ENCODE measurements at places on chromosomes 2 and 18.

- no peak for DNase-seq
Measured at GRCh38 chr2:190698895-190699294, 50.0 kb downstream of the NAB1 start.

GRCh38 chr2:3291750-3292149, 85.9 kb downstream of the EIPR1 start:
- no peak for DNase-seq

GRCh38 chr18:36128530-36128870, 640 bp downstream of the SLC39A6 start:
- no peak for DNase-seq

- DNase-seq, result no peak
Measured at GRCh38 chr18:24778810-24779418, 318.5 kb downstream of the HRH4 start.

DNA sequence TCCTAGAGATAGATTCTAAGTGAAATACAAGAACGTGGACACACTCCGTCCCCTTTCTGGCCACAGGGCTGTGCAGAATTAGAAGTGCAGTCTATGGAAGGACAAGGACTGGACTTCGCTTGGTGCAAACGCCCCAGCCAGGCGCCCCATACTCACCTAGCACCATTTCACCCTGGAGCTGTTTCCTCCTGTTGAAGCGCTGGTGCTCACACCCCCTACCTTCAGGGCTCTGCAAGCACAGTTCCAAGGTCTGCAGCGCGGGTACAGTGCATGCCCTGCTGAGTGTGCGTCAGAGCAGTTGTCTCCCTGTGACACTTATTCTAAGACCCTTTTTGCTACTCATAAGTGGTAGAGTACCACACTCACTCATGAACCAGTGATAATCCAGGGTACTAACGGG, 3.0 kb downstream of the HPCAL1 start:
- DNase-seq, result no peak

DNA sequence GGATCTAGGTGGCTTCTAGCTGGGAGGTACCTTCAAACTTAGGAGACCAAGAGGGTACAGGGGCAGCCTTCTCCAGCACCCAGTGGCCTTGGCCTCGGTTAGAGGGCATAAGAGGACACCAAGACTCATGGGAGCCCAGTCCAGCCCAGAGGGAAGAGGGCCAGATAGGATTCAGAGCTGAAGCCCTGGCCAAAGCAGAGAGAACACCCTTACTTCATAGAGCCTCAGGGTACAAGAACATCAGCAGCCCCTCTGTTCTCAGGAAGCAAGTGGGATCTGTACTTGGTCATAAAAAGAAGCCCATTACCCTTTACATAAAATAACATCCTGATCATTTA, 45.0 kb upstream of the ASPRV1 start:
- DNase-seq, result no peak

GRCh38 chr2:161969159-161969558, 104.9 kb downstream of the DPP4 start:
- no peak for DNase-seq

DNA sequence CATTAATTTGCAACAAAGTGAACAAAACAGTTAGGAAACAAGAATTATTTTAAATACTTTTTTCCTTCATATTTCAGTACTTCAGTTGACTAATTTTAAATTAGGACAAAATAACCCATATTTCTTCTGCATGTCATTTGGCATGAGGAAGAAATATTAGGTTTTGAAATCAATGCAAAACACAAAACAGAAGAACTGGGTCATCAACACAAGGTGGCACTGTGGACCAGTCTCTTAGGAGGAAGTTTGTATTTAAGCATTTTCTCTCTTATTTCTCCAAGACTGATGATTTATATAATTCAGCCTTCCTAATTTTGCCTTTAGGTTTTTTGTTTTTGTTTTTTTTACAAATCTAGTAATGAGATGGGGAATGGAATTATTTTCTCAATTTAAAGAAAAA, 352.8 kb upstream of the KCNH7 start:
- DNase-seq, result no peak

- no peak for DNase-seq
Measured at GRCh38 chr18:77082316-77082955, 50.1 kb downstream of the MBP start.

- no peak for DNase-seq
Measured at GRCh38 chr2:207546822-207547221, 17.1 kb downstream of the CREB1 start.

GRCh38 chr2:189613077-189613636, 32.6 kb upstream of the SLC40A1 start:
- no peak for DNase-seq

DNA sequence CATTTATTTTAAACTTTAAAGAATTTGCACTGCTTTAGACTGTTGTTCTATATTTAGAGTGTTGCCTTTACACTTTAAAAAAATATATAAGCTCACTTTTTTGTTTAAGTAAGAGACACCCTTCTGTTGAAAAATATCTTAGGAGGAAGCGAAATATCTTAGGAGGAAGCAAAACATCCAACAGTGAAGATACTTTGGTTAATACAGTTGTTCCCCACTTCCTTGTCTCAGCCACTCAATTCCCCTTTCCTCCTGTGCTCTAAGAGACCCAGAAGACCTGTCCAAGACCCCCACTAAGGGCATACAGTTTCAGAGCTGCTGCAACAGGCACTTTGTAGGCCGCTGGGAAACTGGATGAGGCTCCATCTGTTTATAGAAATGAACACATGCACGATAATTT, 5.7 kb downstream of the SERPINB8 start:
- no peak for DNase-seq

DNA sequence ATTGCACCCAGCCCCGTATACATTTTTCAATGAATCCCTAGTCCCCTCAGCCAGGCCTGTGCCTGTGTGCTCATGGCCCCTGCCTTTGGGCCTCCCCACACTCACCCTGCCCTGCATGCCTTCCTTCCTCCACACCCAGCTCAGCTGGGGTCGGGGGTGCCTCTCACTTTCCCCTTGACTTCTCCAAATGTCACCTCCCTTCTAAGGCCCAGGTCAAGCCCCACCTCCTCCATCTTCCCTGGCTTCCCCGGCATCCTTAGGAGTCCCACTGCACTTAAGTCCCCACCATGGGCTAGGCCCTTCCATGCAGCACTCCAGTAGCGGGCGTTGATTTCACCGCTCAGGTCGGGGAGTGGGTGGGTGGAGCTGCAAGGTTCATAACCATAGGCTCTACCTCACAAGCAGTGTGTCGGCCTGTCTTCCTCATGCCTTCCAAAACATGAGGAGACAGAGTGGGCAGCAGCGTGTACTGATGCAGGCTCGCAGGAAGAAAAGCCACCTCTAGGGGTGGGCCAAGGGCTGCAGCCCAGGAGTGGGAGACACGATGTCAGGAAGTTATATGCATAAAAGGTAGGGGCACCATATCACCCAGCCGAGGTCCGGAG, 47.7 kb downstream of the DNMT3A start:
- no peak for DNase-seq

- DNase-seq, result no peak
Measured at GRCh38 chr2:181632733-181633401, 24.0 kb downstream of the CERKL start.

GRCh38 chr2:14194233-14194632, 438.3 kb upstream of the LRATD1 start:
- no peak for DNase-seq

- no peak for DNase-seq
Measured at GRCh38 chr18:63539904-63540510, 2.2 kb upstream of the SERPINB12 start.
